NCI-H2107 (cell line): ENCODE measurements at places on chromosomes 2 and 18.
A peak's percentile ranks its signal among the peaks of the same experiment; 100 is the strongest.

GRCh38 chr2:108988796-108989713 is at the start of gene EDAR:
TSS of gene EDAR (minus strand) at chr2:108989220. CDS start at chr2:108931014, 58,206 bp downstream.
- DNase-seq: no peak

DNA sequence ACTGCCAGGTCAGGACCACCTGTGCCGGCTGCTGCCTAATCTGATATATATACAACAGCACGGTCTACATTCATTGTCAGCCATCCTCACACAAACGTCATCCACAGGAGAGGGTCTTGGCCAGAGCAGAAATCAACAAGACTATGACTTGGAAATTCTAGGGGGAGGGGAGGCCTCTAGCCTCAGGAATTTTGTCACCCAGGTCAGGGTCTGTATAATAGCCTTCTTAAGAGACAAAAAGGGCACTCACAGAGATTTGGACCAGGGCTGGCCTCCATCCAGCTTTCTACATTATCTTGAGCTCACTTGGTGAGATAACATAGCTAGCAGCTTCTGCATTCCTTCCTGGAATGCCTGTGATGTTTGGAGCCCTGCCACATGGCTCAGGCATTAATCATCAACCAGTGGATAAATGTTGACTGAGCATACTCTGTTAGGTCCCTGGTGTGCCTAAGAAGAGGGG is 50.4 kb upstream of the CTIF start:
- no peak for DNase-seq

- DNase-seq: no peak
Measured at GRCh38 chr2:171807119-171807518, 86.9 kb downstream of the SLC25A12 start.

- DNase-seq: no peak
Measured at GRCh38 chr2:236124182-236124893, 43.8 kb downstream of the GBX2 start.

GRCh38 chr2:174063492-174064092 is 98.4 kb upstream of the SP3 start:
- no peak for DNase-seq

GRCh38 chr2:237885931-237886684 is 26.7 kb downstream of the RAMP1 start:
- no peak for DNase-seq

DNA sequence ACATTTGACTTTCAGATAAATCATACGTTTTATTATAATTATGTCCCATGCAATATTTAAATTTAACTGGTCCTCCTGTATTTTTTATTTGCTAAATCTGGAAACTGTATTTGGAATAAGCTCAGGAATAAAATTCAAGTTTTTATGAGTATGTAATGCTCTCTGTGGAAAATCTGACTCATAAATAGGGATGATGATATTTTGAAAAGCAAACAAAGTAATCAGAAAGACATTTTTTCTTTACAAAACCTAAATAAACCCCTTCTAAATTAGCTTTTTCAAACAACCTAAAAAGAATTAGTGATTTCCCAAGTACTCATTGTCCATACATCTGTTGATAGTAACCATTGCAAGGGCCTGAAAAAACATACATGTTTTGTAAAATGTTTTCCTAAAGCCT is 41.1 kb downstream of the ASB1 start:
- DNase-seq: no peak

- no peak for DNase-seq
Measured at GRCh38 chr18:49723648-49724180, 89.6 kb downstream of the ACAA2 start.

DNA sequence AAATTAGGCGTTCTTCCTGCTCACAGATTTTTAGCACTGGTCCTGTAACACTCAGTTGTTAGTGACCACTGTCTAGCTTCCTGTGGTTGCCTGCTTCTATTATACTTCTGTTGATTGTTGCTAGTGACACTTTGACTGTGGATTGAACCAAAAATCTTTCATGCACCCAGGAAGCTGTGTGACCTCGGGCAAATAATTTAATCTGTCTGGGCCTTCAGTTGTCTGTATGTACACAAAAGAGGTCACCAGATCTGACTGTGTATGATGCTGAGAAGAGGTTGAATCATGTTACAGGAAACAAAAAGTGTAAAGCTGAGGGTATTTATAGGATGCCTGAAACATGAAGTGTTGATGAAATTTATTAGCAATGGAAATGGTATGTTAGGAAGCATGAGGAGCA is 12.7 kb downstream of the ICOS start:
- DNase-seq: no peak

DNA sequence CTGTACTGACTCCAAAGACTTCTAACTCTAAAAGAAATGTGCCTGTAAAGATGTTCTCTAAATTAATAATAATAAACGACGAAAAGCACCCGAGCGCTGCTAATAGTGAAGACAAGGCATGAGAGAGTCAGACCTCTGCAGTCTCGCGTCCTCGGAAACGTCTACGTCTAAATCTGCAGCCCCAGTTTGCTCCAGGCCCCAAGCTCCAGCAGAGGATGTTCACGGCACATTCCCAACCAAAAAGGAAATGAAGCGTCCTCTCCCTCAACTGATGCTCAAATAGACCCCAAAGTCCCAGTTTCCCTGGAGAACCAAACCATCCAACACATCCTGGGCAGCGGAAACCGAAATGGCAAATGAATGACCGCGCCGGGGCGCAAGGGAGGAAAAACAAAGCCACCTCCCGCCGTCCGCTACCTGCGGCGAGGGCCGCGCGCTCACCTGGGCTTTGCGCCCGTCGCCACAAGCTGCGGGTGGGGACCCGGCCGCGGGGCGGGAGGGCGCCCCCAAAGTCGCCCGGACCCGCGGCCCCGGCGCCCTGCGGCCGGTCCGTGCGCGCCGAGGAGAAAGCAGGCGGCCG is 47.1 kb upstream of the CCDC150 start:
- no peak for DNase-seq

- no peak for DNase-seq
Measured at GRCh38 chr18:58268849-58269248, 224.8 kb downstream of the NEDD4L start.

DNA sequence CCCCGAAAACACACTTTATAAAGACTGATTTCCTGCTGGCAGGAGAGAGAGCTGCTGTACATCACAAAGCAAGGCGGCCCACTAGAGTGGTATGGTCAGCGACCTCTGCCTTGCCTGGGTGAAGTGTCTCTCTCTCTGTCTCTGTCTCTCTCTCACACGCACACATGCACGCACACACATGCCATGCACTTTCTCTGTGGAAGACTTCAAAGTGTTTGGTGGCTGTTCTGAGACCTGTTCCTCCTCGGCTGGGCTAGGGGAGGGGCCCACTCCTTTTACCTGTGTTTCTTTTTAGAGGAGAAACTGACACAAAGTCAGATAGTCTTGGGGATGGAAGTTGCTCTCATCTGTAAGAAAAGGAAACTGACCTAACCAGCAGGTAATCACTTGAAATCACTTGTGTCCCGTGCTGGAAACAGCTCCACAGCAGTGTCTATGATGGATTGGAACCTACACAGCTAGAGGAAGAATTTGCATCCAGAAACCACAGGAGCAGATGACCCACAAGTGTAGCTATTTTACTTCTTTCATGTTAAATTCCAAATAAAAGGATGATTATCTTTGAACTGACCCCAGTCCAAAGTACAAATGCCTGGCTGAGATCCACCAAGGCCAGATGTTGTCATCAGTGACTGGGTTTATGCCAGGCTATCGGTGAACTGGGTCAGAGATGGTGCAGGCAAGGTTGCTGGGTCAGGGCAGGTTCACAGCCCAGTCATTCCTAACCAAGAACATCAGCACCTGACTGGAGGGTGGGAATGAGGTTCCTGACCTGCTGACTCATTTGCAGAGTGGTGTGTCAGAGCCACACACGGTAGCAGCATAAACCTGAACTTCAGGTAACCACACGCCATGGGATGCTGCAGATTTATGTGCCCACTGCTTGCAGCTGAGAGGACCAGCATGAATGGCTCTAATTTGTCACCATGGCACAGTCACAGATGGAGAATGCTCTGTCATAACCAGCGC is 63.0 kb downstream of the NPAS2 start:
- DNase-seq: no peak

DNA sequence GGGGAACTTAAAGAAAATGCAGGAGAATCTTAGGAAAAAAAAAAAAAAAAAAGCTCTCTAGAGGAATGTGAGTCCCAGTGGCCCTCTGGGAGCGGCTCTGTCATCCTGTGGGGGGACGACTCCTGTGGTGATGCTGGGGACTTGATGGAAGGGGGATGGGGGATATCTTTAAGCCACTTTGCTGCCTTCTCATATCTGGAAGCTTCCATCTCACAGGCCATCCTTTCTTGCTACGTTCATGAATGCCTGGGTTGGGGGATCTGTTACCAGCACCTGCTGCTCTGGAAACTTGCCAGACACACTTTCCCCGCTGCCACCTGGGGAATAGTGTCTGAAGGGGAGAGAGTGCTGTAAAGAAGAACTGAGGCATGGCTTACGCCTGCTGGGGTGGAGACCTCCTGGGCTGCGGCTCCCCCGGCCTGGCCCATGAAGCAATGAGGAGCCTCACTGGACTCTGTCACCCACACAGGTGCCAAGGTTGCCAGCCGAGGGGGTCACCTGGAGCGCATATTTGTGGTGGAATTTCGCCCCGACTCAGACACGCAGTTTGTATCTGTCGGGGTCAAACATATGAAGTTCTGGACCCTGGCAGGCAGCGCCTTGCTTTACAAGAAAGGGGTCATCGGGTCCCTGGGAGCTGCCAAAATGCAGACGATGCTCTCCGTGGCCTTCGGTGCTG is 92.8 kb downstream of the RTN4 start:
- peak; percentile 50 for DNase-seq

DNA sequence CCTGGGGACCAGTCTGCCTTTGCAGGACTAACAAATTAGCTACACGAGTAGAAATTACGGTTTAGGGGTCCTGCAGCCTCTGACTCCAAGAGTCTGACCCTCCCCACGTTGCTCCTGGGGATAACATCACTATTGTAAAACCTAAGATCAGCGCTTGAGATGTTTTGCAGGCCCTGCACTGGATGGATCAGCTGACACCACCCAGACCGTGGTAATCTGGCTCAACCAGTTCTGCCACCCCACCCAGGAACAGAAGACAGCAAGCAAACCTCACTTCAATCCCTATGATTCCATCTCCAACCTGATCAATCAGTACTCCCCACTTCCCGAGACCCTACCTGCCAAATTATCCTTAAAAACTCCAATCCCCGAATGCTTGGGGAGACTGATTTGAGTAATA is 31.7 kb downstream of the NGEF start:
- no peak for DNase-seq

DNA sequence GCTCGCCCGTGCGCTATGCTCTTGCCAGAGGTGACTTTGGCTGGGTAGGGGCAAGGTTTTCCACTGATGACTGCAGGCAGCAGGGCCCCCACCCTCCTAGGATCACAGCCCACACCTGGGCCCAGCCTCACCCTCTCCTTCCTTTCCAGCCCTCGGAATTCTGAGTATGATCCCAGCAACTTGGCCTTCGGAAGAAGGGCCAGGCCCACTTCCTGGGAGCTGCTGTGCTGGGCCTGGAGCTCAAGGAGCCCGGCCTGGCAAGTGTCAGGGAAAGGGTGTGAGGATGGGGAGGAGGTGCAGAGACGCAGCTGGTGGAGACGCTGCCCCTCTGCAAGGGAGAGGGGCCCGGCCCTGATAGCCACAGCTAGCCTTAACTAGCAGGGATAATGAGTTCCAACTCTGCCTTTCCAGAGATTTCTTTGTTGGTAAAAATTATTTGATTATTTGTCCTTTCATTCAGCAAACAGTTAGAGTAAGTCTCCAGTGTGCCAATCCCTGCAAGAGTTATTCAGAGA is 1.7 kb upstream of the CNDP1 start:
- no peak for DNase-seq

- no peak for DNase-seq
Measured at GRCh38 chr18:31791817-31792579, 31.3 kb upstream of the SLC25A52 start.

DNA sequence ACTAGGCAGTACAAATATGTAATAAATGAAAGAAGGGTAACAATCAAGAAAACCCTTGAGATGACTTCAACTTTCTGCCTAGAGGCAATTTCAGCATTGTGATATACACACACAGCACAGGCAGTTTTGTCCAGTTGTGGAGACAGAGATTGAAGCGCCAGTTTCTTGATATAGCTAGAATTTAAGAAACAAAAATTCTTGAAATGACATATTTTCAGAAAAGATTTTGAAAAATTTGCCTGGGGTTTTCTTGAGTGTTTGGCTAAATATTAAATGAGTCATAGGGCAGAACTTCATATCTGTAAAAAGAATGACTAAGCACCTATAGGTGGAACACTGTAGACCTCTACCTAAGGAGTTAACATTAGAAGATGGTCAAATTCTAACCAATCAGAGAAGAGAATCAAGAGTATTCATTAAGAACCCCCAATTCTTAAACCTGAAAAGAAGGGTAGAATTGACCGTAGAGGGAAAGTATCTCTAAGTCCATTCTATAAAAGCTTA is 1266.8 kb upstream of the TMEFF2 start:
- DNase-seq: no peak

DNA sequence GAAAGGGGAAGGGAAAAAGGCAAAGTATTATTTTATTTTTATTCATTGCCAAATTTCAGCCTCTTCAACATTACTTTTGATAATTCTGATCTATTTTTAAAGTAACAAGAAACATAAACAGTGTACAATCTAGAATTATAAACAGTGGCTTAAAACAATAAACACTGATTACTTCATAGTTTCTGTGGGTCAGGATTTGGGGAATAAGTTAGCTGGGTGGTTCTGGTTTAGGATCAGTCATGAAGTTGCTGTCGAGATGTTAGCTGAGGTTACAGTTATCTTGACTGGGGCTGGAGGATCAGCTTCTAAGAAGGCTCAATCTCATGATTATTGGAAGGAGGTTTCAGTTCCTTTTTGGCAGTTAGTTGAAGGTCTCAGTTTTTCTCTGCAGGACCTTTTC is 109.2 kb downstream of the SCN2A start:
- DNase-seq: no peak

GRCh38 chr2:101367508-101367907 is 19.8 kb downstream of the CREG2 start:
- no peak for DNase-seq

DNA sequence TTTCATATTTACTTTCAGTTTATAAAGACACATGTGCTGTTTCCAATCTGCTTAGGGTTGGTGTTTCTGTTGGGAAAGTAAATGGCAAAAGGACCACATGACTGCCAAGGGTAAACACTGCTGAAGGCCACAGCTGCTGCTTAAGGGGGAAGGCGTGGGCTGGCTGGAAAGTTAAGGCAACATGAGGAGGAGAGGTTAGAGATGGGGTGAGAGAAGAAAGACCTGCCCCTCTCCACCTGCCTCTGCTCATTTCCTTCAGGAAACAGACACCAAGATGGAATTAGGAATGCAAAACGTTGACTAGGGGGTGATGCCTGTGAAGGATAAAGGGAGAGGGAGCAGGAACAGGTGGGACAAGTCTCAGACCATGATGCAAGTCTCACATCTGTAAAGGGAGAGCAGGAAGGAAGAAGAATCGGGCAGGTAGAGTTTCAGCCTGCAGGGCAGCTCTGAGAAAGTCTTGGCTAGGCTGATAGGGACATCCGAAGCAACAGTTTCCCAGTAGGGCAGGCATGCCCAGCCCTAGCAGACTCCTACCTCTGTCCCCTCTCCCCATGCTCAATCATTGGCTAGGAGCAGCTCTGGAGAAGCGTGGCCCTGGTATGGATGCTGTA is 86.0 kb downstream of the CDC42EP3 start:
- no peak for DNase-seq
